Erythroblast (primary cell): ENCODE measurements at places on chromosomes 6 and 20.
A peak's percentile ranks its signal among the peaks of the same experiment; 100 is the strongest.

GRCh38 chr20:31720486-31721407 lies 1.9 kb downstream of the BCL2L1 start:
- peak; percentile 81 for DNase-seq

DNA sequence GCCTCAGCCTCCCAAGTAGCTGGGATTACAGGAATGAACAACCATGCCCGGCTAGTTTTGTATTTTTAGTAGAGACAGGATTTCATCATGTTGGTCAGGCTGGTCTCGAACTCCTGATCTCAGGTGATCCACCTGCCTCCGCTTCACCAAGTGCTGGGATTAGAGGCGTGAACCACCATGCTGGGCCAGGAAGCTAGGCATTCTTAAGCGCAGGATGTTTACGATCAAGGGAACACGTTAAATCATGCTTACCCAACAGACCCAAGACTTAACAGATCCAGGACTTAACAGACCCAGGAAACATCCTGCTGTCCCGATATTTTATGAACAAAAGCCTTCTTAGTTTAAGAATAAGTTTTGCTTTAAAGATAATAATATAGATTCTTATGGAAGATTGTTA lies 9.1 kb downstream of the PTGIS start:
- no peak for DNase-seq

DNA sequence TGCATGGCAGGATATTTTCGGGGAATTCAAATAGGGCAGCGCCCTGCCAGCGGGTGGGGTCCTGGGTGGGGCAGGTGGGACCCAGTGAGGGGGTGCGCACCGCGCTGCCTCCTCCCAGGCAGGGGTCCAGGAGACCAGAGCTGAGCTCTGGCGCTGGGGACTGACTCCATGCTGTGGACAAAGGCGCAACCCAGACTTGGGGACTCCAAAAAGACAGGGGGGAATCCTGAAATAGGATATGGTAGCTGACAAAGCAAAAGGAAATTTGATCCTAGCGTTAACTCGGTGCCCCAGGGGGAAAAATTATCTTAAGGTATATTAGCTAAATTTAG lies 23.6 kb downstream of the TFAP2A start:
- no peak for DNase-seq

GRCh38 chr6:26307850-26308249 lies 57.1 kb upstream of the BTN3A2 start:
- DNase-seq, result no peak

DNA sequence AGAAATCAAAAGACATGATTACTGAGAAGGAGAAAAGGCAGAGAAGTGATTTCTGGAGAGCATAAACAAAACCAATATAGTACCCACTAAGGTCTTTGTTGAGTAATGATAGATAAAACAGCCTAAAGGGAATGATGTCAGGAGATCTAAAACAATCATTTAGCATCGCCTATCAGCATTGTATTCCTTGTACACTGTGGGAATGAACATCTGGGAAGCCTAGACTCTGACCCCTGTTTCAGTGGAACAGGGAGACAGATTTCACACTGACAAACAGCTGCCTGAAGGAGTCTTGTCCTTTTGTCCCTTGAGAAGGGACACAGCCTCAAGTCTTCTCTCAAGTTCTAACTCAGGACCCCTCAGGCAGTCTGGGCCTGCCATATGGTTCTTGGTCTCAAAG lies 1.7 kb downstream of the ASIP start:
- DNase-seq, result no peak

DNA sequence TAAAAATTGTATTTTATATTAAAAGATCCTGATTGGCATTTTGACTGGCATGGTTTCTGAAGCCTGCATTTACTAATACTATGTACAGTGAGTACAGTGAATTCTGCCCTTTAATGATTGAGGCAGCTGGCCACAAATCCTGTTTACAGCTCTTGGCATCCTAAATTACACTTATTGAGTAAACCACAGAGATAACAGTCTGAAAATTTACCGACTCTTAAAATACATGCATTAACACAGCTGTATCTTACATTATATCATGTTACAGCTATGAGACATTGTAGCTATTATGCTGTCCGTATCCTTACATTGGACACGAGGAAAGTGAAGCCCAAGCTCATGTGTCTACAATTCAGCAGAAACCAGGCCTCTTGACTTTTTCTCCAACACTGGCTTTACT lies 90.8 kb downstream of the FAM83B start:
- DNase-seq, result no peak

DNA sequence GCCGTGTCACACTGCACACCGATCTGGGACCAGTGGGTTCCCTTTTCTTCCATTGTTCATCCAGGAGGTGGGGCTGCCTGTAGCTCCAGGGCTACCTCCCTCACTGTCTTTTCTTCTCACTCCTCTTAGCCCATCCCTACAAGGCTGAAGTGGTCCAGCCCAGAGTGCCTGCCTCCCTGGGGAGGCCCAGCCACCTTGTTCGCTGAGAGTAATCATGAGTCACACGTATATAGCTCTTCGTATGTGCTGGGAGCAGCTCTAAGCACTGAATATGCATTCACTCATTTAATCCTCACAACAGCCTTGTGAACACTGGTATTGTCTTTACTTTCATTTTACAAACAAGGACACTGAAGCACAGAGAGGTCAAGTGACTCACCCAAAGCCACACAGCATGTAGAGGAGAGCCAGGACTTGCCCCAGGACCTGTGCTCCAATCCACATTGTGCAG lies 14.7 kb upstream of the CCDC167 start:
- DNase-seq, result no peak

DNA sequence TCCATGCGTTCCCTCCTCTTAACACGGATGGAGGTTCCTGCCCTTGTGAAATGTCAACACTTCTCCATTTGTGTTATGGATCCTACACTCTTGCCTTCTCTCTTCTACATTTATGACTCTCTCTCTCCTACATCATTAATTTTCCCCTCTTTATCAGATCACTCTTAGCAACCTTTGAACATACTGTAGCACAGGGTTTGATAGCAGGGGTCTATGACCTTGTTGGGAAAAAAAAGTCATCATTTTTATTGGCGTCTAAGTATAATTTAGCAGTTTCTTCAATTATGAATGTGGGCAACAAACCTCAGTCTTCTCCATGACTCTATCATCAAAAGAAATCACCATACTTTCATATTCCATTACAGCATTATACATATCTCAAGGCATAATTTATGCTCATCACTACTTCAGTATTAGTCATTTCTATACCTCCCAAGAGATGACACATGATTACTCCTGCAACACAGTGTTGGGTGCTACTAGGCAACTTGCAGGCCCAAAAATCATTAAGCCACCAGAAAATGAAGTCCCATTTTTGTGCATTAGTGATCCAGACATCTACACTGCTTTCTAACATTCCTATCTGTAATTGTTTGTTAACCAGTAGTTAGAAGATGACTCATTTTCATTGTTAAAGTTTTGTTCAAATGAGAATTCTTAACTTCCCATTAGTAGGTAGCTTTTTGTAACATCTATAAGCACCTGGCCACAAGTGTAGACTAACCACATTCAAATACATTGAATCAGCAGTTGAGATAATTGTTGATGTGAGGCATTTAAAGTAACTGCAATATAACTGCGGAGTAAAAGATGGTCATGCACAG lies 9.5 kb downstream of the CYP39A1 start:
- no peak for DNase-seq

- DNase-seq, result no peak
Measured at GRCh38 chr6:113691260-113691656, 165.9 kb upstream of the MARCKS start.

- DNase-seq, result peak; percentile 48
Measured at GRCh38 chr6:111844376-111844775, 28.9 kb downstream of the FYN start.

DNA sequence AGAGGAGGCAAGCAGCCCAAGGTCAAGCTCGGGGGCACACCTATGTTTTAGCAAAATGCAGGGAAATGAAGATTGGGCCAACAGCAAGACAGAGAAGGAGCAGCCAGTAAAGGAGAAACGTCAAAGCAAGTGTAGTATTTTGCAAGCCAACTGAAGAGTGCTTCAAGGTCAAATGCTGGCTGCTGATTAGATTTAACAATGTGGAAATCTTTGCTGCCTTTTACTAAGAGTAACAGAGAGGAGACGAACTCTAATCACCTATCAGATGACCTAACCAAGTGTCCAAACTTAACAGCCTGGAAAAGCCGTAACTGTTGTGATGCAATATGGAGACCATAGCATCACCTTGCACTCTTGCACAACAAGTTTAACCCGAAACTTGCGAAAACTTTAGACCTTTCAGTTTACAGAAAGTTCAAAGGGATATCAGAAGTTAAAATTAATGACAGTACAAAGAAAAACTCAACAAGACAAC lies 30.4 kb downstream of the AKIRIN2 start:
- no peak for DNase-seq

GRCh38 chr20:59105581-59105980 lies 58.0 kb upstream of the ZNF831 start:
- DNase-seq, result no peak

- DNase-seq, result no peak
Measured at GRCh38 chr20:10936786-10937185, 263.0 kb upstream of the JAG1 start.

DNA sequence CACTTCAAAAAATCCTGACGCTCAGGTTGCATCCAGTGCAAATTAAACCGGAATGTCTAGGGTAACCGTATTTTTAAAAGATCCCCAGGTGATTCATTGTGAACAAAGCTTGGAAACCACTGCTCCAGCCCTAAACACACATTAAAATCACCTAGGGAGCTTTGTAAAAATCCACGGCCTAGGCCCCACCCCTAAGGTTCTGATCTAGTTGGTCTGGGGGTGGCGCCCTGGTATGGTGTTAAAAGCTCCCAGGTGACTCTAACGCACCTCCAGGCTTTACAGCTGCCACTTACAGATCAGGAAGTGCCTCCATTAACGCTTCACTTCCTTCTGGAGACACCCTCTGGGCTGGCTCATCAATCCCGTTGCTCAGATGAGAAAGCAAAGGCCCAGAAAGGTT lies 92.2 kb downstream of the GRM4 start:
- no peak for DNase-seq

- no peak for DNase-seq
Measured at GRCh38 chr6:123203928-123204327, 207.9 kb downstream of the CLVS2 start.

GRCh38 chr20:61454053-61454452 lies 202.0 kb downstream of the CDH4 start:
- no peak for DNase-seq

GRCh38 chr6:73800997-73801396 lies 105.0 kb downstream of the CD109 start:
- no peak for DNase-seq

DNA sequence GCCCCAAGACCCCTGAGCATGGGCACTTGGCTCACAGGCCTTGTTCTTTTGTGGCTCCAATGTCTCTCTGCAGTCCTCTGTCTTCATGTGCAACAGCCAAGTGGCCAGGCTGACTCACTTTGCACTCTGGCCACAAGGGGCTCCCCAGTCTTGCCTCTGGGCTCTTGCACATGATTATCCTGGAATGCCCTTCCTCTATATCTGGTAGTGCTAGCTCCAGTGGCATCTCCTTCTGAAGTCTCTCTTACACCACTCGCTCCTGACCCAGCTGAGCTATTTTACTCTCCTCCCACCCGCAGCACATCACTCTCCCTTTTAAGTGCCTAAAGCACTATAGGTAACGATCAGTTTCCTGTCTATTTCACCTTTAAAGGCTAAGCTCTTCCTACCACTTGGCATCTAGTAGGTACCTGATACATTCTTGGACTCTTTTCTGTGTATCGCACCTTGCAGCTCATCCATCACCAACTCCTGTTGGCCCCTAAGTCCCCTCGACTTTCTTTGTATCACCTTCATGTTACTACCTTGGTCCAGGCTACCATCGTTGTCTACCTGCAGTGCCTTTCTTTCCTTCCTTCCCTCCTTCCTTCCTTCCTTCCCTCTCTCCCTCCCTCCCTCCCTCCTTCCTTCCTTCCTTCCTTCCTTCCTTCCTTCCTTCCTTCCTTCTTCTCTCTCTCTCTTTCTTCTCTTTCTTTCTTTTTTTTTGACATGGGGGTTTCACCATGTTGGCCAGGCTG lies 211.9 kb upstream of the RNF24 start:
- DNase-seq, result peak; percentile 61

- no peak for DNase-seq
Measured at GRCh38 chr6:170084166-170084730, 206.6 kb downstream of the DLL1 start.

- no peak for DNase-seq
Measured at GRCh38 chr20:51353491-51353890, 189.0 kb downstream of the NFATC2 start.

DNA sequence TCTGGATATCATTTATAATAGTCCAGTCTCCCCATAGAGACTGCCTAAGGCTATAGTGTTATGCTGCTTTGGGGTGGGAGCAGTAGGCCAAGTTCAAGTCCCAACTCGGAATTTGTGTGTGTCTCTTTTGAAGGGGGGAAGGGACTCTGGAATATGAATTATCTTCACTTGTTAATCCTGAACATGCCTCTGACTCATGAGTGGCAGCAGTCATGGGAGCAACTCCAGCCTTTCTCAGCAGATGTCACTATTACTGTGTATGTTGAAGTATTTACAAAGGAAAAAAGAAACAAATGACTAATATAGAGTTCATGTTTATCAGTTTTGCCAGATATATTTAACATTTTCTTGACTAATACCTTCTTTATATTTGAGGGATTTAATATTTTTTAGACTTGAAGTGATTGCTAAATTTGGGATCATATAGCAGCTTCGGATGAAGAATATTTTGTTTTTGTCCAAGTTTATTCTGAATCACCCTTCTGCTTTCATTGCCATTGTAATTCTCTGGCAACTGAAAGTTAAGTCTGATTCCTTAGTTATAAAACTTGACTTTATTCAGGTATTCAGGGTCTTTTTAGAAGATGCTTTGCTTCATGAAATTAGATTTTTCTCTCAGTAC lies 23.4 kb downstream of the FAM217A start:
- peak; percentile 76 for DNase-seq

DNA sequence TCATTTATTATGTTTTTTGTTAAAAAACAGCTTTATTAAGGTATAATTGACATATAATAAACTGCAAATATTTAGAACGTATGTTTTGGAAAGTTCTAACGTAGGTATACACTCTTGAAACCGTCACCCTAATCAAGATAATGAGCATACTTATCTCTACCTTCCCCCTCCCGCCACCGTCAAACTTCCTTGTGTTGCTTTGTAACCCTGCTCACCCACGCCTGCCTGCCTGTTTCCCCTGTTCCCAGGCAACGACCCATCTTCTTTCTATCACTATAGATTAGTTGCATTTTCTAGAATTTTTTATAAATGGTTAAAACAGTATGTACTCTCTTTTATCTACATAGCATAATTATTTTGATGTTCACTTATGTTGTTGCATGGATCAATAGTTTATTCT lies 33.5 kb upstream of the GCLC start:
- DNase-seq, result peak; percentile 29

- no peak for DNase-seq
Measured at GRCh38 chr6:114312931-114313330, 29.9 kb downstream of the HS3ST5 start.
